ENCODE measurements at places on chromosomes 13 and 19. TPM values are rescaled to one million over a fixed set of nuclear protein-coding genes. Genes with fewer than 3 reads are reported as not detected.
A peak's percentile ranks its signal among the peaks of the same experiment; 100 is the strongest.

- no peak for DNase-seq
These were observed at the start of gene CEACAM18 for GRCh38 chr19:51478381-51479234. Gene CEACAM18, plus strand, starts transcription at chr19:51478539.

- no peak for DNase-seq
These were observed 49.2 kb downstream of the GADD45B start for GRCh38 chr19:2524840-2525723.

- no peak for DNase-seq
These were observed 9.0 kb downstream of the KLK13 start for GRCh38 chr19:51055866-51056265.

DNA sequence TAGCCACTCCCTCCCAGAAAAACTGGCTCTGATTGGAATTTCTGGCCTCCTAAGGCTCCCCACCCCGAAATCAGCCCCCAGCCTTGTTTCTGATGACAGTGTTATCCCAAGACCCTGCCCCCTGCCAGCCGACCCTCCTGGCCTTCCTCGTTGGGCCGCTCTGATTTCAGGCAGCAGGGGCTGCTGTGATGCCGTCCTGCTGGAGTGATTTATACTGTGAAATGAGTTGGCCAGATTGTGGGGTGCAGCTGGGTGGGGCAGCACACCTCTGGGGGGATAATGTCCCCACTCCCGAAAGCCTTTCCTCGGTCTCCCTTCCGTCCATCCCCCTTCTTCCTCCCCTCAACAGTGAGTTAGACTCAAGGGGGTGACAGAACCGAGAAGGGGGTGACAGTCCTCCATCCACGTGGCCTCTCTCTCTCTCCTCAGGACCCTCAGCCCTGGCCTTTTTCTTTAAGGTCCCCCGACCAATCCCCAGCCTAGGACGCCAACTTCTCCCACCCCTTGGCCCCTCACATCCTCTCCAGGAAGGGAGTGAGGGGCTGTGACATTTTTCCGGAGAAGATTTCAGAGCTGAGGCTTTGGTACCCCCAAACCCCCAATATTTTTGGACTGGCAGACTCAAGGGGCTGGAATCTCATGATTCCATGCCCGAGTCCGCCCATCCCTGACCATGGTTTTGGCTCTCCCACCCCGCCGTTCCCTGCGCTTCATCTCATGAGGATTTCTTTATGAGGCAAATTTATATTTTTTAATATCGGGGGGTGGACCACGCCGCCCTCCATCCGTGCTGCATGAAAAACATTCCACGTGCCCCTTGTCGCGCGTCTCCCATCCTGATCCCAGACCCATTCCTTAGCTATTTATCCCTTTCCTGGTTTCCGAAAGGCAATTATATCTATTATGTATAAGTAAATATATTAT is 6.1 kb downstream of the FOSB start:
- no peak for DNase-seq

DNA sequence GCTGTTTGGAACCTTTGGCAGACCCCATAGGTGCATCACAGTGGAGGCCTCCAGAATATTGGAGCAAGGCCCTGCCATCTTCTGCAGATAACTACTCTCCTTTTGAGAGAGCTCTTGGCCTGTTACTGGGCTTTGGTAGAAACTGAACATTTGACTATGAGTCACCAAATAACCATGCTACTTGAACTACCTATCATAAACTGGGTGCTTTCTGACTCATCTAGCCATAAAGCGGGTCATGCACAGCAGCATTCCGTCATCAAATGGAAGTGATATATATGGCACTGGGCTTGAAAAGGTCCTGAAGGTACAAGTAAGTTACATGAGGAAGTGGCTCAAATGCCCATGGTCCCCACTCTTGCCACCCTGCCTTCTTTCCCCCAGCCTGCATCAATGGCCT is 782.5 kb upstream of the SLITRK6 start:
- no peak for DNase-seq

GRCh38 chr19:10214784-10215183 is 16.3 kb downstream of the S1PR2 start:
- no peak for DNase-seq

GRCh38 chr13:80305737-80306136 is 35.2 kb downstream of the SPRY2 start:
- DNase-seq: no peak

- DNase-seq: no peak
These were observed 3.9 kb upstream of the LRRC63 start for GRCh38 chr13:46207828-46208227.

- DNase-seq: no peak
These were observed 639.0 kb upstream of the KLHL1 start for GRCh38 chr13:70747262-70747661.

DNA sequence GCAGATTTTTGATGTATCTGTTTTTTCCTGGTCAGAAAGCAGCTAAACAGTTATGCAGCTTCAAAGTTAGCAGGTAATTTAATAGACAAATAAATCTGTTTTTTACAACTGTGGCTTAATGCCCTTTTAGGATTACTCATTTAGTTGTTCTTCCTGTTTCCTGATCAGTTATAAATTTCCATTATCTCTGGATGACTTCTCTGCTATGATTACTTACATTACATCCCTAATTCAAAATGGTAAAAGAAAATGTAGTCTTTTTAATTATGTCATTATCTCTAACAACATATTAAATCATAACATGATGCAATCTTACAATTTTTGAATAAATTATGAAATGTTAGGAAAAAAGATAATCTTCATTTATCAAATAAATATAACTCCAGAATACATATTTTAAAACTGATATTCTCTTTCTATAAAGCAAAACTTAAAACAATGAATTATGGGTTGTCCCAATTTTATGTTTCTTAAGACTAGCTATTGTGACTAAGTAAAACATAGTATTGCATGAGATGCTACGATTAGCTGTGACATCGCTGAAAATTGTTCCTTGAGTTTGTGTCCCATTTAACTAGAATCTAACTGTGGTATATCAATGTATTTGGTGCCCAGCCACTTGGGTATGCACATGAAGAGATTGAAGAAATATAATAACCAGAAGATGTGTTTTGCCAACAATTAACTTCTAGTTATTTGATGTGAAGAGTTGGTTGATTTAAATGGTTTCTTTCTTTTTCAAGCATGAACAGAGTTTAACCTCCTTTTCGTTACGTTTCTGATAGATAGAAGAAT is 605.3 kb upstream of the SPRY2 start:
- no peak for DNase-seq

- DNase-seq: no peak
These were observed 122.3 kb downstream of the URI1 start for GRCh38 chr19:30064348-30064699.

DNA sequence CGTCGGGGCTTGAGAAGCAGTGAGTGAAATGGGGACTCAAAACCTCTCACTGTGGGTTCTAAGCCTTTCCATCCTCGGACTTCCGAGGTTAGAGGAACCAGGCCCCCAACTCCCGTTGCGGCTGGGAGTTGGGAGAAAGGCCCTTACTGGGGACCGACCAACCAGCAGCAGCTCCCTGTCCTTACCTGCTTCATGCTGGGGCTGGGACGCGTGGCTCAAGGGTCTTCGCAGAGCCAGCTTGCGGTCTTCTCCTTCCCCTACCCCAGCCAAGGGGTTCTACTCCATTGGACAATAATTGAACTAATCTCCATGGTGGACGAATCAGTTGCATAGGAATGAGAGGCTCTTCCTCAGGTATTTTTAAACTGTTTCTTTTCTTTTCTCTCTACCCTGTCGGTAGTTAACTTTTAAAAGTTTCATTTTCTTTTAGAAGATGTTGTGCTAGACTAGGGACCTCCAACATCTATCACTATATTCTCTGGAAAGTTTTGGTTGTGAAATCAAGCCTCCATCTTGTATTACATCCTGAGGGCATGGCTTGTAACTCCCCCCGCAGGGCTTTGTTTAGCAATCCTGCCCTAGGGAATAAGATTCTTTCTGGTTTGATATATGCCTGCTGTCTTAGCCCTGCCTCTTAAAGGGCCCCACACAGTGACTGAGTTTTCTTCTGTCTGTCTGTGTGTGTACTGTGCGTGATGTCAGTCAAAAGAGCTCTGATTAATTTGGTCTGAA is 1027.1 kb upstream of the PCDH9 start:
- no peak for DNase-seq

GRCh38 chr19:18097217-18097992 is at the start of gene MAST3:
Gene MAST3, plus strand, starts transcription at chr19:18097778. Its CDS starts 15 bp downstream, at chr19:18097793.
- peak; percentile 88 for DNase-seq

DNA sequence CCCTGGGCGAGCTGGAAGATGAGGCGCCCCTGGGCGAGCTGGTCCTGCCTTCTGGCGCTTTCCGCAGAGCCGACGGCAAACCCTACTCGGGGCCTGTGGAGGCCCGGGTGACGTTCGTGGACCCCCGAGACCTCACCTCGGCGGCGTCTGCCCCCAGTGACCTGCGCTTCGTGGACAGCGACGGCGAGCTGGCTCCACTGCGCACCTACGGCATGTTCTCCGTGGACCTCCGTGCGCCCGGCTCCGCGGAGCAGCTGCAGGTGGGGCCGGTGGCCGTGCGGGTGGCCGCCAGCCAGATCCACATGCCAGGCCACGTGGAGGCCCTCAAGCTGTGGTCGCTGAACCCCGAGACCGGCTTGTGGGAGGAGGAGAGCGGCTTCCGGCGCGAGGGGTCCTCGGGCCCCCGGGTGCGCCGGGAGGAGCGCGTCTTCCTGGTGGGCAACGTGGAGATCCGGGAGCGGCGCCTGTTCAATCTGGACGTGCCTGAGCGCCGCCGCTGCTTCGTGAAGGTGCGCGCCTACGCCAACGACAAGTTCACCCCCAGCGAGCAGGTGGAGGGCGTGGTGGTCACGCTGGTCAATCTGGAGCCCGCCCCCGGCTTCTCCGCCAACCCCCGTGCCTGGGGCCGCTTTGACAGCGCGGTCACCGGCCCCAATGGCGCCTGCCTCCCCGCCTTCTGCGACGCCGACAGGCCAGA is 6.3 kb downstream of the CILP2 start:
- DNase-seq: no peak

GRCh38 chr13:101892296-101892695 is 439.8 kb downstream of the ITGBL1 start:
- DNase-seq: no peak

DNA sequence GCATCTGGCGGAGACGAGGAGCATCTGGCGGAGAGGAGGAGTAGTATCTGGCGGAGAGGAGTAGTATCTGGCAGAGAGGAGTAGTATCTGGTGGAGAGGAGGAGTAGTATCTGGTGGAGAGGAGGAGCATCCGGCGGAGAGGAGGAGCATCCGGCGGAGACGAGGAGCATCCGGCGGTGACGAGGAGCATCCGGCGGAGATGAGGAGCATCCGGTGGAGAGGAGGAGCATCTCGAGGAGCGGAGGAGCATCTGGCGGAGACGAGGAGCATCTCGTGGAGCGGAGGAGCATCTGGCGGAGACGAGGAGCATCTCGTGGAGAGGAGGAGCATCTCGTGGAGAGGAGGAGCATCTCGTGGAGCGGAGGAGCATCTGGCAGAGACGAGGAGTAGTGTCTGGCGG is 18.6 kb downstream of the C13orf46 start:
- no peak for DNase-seq

DNA sequence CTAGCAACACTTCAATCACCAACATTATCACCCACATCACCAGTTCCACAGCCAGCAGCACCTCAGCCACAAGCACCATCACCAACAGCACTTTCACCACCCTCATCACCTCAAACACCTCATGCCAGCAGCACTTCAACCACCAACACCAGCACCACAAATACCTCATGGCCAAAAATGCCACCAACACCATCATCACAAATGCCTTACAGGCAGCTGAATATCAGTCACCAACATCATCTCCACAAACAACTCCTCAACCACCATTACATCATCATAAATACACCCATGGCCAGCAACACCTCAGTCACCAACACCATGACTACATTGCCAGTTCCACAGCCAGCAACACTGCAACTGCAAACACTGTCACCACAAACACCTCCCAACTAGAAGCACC is 10.4 kb downstream of the FCER2 start:
- DNase-seq: no peak

Gene SLC7A10
- total RNA-seq: not detected

Gene ZNF225
- total RNA-seq: 3.6 TPM

Gene ZNF607
- 3.0 TPM for total RNA-seq

Gene IQCN
- 3.3 TPM for total RNA-seq

Gene TUBA3C
- total RNA-seq: not detected

Gene AZU1
- total RNA-seq: not detected

Data from activated T-helper 2 cell treated with anti-CD3 and anti-CD28 coated beads, Interferon-gamma antibody, Interleukin-2, Interleukin-4, amounts not matched to agents 10 μg/mL and 5 μg/mL and 100 μg/mL, durations not matched to agents 14 hours and 24 hours and 36 hours (primary cell).